Activated T-cell treated with anti-CD3 and anti-CD28 coated beads for 48 hours (primary cell): ENCODE measurements at places on chromosomes 11 and 22.

DNA sequence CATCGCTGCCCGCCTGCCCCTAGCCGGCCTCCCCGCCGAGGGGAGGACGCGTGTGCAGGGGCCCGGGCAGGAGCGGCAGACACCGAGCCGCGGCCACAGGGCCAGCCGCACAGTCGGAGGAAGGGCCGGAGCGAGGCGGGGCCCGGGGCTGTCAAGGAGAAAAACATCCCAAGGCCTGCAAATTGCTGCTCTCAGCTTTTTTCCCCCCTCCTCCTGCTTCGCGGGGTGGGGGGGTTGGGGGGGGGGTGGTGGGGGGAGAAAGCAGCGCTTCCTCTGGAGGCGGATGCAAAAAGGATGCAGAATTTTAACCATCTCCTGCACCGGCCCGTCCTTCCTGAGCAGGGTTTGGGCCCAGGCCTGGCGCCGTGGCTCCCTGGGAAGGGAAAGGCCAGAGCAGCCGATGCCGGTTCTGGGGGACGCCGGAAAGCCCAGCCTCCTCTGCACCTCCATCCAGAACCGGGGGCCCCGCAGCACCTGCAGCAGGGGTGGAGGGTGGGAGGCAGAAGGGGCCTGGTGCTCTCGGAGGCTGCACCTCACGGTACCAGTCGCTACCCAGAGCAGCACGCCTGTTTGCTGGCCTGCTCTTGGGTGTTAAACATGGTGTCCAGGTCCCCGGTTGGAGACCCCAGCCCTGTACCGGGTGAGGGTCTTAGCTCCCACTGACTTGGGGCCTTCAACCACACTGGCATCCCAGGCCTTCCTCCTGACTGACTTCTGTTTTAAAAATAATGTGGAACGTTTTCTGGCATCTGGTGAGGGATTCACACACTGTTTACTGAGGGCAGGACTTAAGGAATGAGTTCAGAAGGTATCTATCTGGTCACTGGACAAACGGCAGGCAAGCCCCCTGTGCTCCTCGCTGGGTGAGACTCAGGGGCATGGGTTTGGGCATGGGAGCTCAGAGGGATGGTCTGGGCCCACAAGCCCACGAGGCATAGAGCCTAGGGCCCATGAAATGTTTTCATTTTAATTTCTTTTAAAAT lies 77.4 kb upstream of the WNT7B start:
- DNase-seq, result no peak

GRCh38 chr11:66617155-66617834 lies 865 bp downstream of the RBM14 start:
- DNase-seq, result no peak

DNA sequence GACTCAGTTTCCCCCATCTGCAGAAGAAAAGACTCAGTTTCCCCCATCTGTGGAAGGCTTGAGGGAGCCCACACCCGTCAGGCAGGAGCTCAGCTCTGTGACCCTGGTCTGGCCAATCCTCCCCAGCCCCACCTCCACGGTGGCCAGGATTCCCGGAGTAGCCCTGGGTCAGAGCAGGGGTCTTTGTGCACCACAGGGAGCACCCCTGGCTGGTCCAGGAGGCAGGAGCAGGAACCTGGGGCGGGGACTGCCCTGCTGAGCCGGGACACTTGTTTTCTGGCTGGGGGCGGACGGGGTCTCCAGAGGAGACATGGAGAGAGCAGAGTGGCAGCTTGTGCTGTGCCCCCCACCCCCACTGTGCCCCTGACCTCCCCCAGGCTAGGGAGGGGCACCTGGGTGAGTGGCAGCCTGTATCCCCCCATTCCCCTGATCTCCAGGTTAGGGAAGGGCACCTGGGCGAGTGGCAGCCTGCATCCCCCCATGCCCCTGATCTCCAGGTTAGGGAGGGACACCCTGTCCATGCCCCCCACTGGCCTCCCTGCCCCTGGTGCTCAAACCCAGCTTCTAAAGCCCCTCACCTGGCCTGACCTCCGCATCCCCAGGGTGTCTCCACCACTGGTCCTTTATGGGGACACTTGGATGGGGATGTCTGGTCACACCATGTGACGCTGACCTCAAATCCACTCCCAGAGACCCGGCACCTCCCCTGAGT lies 18.8 kb downstream of the IL17REL start:
- DNase-seq, result no peak

- DNase-seq, result no peak
Measured at GRCh38 chr11:132601875-132602274, 930.4 kb downstream of the OPCML start.

- no peak for DNase-seq
Measured at GRCh38 chr11:61592176-61592575, 11.3 kb upstream of the SYT7 start.

DNA sequence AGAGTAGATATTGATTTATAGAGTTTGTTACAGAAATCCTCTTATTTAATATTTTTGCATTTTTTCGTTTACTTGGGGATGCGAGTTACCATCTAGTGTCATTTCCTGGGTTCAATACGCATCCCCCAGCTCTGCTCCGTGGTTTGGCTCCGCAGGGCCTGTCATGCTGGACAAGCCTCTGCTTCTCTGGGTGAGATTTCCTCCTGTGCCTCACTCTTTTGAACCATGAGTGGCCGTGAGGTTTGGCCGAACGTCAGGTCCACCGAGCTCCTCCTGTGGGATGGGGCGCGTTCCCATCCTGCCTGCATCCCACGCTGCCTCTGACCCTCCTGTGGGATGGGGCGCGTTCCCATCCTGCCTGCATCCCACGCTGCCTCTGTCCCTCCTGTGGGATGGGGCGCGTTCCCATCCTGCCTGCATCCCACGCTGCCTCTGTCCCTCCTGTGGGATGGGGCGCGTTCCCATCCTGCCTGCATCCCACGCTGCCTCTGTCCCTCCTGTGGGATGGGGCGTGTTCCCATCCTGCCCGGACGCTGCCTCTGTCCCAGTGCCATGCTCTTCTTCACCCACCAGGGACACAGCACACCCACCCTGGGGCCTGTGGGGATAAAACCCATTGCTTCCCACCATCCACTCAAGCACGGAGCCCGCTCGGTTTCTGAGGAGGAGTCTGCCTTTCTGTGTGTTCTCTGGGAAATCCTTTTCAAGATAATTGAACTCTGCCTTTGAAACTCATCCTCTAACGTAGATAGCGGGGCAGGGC lies 506.8 kb downstream of the BRD1 start:
- no peak for DNase-seq

DNA sequence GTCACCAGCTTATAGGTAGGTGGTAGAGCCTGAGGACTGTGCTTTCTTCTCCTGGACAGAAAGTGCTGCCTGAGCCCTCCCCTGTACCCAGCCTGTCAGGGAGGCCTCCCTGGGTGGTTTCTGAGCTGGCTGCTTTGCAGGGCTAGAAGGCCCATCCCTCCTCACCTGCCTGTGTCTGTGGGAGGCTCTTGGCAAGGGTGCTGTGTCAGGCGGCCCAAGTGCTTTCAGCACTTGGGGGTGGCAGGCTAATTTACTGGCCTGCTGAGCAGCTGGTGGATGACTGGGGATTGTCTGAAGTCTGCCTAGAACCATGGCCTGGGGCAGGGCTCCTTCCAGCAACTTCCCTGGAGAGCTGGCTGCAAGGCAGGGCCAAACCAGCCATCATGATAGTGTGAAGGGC lies 139.0 kb upstream of the NAV2 start:
- no peak for DNase-seq

- no peak for DNase-seq
Measured at GRCh38 chr22:42791721-42792452, 65.2 kb downstream of the ARFGAP3 start.

DNA sequence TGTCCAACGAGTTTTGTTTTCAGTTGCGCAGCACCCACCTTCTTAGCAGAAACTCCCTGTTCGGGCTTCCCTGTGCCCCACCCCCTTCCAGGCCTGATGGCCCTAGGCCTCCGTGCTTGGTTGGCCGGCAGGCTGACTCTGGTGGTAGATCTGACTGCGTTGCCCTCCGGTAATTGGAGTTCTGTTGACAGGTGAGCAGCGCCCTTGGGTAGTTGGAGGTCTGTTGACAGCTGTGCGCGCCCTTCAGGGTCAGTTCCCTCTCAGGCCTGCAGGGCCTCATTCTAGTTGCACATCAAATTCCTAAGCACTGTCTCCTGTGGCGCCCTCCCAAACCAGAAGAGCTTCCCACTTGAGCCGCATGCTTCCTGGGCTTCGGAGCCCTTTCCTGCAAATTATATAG lies 776 bp downstream of the DGCR6 start:
- no peak for DNase-seq

GRCh38 chr11:17459236-17459896 lies 17.3 kb downstream of the ABCC8 start:
- no peak for DNase-seq

- no peak for DNase-seq
Measured at GRCh38 chr11:111220721-111221120, 24.8 kb upstream of the POU2AF2 start.

GRCh38 chr11:68308068-68308467 lies 4.3 kb upstream of the LRP5 start:
- DNase-seq, result no peak

GRCh38 chr11:8083871-8084281 lies 2.9 kb downstream of the TUB start:
- DNase-seq, result no peak

DNA sequence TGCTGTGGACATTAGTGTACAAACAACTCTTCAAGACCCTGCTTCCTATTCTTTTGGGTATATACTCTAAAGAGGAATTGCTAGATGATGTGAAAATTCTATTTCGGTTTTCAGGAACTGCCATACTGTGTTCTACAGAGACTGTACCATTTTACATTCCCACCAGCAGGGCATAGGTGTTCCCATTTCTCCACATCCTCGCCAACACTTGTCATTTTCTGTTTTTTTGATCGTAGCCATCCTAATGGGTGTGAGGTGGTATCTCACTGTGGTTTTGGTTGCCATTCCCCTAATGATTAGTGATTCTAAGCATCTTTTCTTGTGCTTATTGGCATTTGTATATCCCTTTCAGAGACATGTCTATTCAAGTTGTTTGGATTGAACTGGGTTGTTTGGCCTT lies 29.8 kb upstream of the GRK3 start:
- no peak for DNase-seq
